ENCODE measurements at places on chromosomes 2 and 18.
A peak's percentile ranks its signal among the peaks of the same experiment; 100 is the strongest.

GRCh38 chr2:138744713-138745112, 35.5 kb downstream of the NXPH2 start:
- DNase-seq, result no peak

DNA sequence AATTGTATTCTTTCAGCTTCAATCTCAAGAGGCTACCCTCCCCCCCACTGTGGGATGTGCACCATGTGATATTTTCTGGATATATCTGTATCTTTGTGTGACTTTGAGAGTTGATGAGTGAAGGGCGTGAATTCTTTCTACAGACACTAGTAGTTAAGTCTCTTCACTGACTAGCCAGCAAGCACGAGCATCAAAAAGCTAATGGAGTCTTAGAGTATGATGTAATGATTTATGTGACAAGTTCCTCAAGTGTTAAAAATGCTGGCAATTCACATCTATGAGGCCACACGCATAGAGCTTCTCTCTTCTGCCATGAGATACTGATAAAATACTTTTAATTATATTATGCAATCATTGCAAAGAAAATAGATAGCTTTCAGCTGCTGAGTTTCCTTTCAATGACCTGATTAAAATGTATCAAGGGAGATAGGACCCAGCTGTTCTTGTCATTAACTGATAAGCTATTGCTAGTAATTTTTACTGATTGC, 304.8 kb downstream of the TRIB2 start:
- DNase-seq, result no peak

DNA sequence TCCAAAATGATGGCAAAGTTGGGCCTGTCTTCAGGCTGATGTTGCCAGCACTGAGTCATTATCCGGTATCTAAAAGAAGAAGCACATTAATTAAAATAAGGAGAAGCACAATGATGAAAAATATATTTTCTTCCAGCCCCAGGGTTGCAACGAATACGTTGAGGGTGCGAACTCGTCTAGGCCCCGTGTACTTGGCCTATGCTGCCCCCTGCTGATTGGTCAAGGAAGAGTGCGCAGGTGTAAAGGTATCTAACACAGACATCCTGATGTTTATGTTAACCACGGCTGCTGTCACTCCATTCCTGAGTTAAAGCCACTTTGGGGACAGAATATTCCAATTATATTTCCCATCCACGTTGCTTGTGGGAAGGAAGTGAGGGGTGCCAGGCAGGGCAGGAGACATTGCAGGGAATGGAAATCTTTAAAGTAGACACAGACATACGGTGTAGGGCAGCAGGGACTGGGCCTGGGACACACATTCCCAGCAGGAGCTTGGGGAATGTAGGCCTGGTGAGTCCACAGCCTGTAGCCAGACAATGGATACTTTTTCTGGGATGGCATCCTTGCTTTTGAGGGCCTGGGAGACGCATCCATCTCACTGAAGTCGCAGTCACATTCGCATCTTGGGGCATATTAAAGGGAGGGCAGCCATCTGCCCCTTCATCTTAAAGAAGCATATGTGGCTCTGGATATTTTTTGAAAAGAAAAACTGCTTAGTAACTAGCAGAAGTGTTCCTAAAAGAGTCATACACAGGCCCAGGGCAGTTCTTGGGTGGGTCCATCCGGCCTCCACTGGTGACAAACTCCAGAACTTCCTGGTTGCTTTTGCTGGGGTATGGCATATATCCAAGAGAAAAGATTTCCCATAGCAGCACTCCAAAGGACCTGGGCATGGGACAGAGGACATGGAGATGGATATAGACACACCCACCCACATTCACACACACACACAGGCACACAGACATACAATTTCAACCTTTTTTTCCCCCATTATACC, 81.9 kb downstream of the CLIP4 start:
- DNase-seq, result no peak

GRCh38 chr18:11871501-11871900, 20.3 kb downstream of the CHMP1B start:
- DNase-seq, result no peak

- no peak for DNase-seq
These were observed 352.6 kb upstream of the POU3F3 start for GRCh38 chr2:104501342-104501741.

DNA sequence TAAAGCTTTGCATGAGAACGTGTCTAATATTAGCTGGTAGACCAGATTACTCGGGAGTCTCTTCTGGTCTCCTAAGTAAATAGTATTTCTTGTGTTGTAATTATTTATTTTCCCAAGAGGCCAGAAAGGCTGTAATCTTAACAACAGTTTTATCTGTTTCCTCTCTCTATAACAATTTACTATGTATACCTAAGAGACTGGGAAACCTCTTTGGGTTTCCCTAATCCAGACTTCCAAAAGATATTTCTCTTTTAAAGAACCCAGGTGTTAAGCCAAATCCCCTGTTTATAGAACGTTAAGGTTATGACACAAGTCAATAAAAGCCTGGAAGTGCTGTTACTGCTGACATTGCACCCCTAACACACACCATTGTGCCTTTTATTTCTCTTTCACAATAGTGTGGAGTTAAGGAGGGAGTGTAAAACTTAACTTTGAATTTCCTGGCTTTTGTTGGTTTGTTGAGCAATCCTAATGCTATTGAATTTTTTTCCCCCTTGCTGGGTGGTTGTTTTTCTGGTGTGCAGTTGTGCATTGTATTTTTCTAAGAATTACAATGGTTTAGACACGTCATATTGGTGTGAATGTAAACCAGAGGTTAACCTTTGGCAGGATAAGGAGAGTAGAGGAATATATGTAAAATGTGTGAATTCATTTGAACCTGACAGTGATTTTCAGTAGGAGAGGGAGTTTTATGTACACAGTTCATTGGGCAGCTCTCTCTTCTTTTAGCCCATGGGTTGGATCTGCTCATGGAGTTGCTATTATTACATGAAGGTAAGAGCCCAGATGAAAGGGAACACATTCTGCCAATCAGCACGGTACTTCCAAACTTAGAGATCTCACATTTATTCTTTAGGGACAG, 192.8 kb downstream of the MTX2 start:
- DNase-seq, result no peak

DNA sequence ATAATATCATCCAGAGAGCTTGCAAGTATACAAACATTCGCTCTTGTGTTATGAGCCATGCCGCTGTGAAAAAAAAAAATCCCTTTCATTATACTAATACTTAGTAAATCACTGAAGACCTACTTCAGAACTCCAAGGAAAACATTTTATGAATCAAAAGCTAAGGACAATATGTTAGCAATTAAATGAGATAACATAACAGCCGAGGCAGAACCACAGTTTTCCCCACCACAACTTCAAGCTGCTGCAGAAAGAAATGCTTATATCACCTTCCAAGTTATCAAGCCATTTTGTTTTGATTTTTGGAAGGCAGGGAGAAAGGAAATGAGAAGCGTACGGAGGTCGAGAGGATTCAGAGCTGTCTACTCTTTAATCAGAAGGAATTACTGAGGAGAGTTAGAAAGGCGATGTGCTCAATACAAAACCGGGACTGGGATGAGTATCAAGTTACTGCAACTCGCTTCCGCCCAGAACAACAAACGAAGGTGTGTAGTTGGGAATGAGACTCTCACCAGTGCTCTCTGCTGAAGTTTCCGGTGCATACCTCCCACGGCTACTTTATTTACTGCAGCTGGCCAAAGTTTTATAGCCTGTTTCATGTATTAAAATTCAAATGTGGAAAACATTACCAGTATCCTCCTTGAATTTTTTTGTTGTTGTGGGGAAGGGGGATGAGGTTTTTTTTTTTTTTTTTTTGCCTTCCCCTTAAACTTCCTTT, 292.2 kb upstream of the CCDC68 start:
- DNase-seq, result no peak

DNA sequence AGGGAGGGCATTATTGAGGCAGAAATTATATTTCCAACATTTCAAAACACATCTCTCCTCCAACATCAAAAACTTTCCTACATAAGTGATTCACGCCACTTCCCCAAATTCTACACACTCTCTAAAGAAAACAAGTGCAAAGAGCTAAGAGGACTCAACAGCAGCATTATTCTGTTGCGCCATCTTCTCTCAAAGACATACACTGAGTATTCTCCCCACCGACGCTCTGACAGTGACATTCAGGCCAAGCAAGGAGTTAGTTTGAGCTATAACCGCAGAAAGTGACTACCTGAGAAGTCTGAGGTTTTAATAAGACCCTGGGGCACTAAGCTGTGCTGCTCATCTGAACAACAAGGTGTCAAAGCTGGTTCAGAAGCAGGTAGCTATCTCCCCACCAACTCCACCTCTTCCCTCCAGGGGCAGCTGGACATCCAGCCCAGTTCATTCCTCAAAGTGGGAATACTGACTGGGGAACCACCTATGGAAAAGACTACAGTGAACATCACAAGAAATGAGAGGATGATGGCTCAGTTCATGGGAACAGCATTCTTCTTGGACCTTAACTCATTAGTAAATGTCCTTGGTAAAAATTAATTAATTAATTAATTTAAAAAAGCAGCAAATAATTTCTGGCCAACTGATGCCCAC, 309.5 kb upstream of the CCDC68 start:
- no peak for DNase-seq

DNA sequence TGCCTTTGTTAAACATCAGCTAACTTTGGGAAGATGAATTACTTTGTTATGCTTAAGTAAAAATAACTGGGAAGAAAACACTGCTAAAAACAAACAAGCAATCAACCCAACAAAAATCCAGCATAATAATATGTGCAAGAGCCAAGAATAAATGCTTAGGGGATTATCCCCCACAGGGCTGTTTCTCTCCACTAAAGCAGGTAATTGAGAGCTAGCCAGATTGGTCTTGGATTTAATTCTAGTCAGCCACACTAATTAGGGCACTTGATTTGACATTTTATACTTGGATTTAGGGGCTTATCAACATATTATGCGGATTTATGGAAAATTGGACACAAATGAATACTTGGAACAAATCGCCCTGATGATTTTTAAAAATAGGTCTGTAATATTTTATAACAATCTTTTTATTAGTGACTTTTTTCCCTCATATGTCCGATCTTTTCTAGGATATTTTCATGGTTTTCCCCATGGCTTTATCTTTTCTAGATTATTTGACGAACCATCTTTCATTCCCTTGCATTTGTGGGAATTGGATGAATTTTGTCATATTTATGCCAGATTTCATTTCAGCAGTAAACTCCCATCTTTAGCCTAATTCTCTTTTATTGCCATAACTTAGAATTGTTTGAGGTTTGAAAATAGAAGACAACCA, 199.1 kb upstream of the NXPH2 start:
- no peak for DNase-seq

- no peak for DNase-seq
These were observed 60.7 kb upstream of the CYTIP start for GRCh38 chr2:157504623-157505022.

GRCh38 chr18:13549880-13550232, 176.5 kb downstream of the FAM210A start:
- no peak for DNase-seq

GRCh38 chr2:208350610-208351009, 56.0 kb upstream of the PTH2R start:
- no peak for DNase-seq

GRCh38 chr2:217617616-217618022, 385.2 kb downstream of the TNS1 start:
- DNase-seq, result no peak

- DNase-seq, result no peak
These were observed 32.1 kb downstream of the DSEL start for GRCh38 chr18:67484458-67484857.

GRCh38 chr18:10519366-10519765, 6.5 kb upstream of the NAPG start:
- no peak for DNase-seq

DNA sequence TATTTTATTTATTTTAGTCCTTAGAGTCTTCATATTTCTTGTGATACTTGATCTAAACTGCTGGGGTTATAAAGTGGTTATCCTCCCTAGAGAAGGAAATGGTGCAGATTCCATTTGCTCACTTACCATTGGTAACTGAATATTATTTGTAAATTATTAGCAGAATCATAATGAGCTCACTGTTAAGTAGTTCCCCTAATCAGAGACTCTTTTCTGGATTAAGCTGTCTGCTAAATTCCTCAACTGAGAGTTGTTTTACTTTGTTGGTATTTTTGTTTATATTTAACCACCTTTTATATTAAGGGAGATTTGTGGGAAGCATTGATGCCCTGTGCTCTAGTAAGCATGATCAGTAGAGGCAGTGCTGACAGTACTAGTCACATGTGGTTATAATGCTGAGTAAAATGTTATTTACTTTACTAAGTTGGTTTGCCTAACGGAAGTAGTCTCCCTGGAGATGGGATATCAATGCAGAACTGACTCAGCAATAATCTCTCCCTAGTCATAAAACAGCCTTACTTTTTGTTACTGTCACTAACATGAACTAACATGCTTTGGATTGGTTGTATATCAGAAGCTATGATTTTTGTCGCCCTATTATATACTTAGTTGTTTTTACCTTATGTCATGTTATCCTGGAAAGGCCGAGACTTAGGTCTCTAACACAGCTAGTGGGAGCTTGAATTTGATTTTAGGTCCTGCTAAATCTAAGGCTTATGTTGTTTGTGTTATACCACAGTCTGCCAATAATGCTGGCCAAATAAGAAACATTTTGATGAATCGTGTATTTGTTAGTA, 166.7 kb downstream of the MCFD2 start:
- DNase-seq, result peak; percentile 36

DNA sequence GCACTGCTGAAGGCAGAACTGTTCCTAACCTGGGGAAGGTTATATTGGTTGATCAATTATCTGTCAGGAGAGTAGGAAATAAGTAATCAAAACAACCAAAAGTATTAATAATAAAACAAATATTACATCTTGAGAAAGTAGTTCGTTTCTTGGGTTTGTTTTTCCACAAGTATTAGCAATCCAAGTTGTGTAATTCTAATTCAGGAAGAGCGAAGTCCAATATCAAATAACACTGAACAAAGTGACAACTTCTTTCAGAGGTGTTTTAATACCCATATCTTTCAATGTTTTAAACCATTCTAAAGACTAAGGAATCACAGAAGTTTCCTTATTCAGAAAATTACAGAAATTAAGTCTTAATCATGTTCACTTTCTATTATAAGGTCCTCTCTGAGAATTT, 34.6 kb upstream of the NFU1 start:
- DNase-seq, result no peak

- no peak for DNase-seq
These were observed at the start of gene MYO3B for GRCh38 chr2:170177950-170178781. MYO3B (plus strand) TSS chr2:170178147; CDS start chr2:170178288, 141 bp downstream.

GRCh38 chr2:127634066-127634617, 11.8 kb upstream of the GPR17 start:
- no peak for DNase-seq

- DNase-seq, result no peak
These were observed 77.9 kb upstream of the FZD7 start for GRCh38 chr2:201955702-201956141.

DNA sequence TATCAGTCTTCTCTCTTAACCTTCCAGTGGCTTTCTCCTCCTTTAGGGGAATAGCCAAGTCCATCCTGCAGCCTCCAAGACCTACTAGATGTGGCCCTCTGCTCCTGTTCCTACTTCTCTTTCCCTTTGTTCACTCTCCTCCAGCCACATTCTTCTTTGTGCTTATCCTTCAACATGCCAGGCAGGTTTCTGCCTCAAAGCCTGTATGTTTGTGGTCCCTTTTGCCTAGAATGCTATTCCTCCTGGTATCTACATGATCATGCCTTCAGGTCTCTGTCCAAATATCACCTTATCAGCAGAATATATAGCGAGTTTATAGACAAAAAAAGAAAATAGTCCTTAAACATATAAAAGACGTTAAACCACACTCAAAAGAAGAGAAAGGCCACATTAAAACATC, 5.5 kb downstream of the LYG2 start:
- DNase-seq, result no peak

- no peak for DNase-seq
These were observed 2.8 kb downstream of the FRZB start for GRCh38 chr2:182863642-182864041.

GRCh38 chr2:168519534-168520308, 63.6 kb downstream of the CERS6 start:
- no peak for DNase-seq
